Fibroblast of skin of left quadriceps (primary cell): ENCODE measurements at places on chromosomes 7 and 10.

GRCh38 chr7:135728136-135728669 lies at the start of gene SLC13A4:
SLC13A4 (minus strand) TSS chr7:135728186; CDS start chr7:135727496, 690 bp downstream.
- DNase-seq = no peak

DNA sequence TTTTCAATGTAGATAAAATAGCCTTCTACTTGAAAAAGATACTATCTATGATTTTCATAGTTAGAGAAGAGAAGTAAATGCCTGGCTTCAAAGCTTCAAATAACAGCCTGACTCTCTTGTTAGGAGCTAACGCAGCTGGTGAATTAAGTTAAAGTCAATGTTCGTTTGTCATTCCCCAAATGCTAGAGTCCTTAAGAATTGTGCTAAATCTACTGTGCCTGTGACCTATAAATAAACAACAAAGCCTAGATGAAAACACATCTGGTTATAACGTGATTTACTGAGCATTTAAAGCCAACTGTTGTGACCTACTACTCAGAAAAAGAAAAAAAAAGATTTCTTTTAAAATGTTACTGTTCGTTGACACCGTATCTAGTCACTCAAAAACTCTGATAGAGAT lies 134.7 kb downstream of the POLR1F start:
- no peak for DNase-seq

GRCh38 chr7:66642186-66642585 lies 13.5 kb downstream of the KCTD7 start:
- no peak for DNase-seq

- DNase-seq = no peak
Measured at GRCh38 chr7:34338961-34339526, 319.0 kb upstream of the NPSR1 start.

DNA sequence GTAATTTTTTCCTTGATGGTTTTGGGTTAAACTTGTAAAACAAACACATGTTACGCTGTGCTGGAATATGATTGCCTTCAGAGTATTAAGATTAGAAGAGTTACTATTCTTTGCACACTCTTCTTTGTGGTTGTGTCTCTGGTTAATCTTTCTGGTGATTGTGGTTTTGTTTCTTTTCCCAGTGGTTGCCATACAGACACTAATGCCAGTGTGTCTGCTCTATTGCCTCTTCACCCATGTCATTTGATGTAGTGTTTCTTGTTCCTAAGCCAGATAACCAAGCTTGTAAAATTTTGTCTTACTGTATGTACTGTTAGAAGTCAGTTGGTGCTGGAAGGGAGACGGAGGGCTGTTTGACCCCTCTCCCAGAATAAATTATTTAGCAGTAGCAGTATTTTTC lies 124.8 kb downstream of the PHTF2 start:
- no peak for DNase-seq

DNA sequence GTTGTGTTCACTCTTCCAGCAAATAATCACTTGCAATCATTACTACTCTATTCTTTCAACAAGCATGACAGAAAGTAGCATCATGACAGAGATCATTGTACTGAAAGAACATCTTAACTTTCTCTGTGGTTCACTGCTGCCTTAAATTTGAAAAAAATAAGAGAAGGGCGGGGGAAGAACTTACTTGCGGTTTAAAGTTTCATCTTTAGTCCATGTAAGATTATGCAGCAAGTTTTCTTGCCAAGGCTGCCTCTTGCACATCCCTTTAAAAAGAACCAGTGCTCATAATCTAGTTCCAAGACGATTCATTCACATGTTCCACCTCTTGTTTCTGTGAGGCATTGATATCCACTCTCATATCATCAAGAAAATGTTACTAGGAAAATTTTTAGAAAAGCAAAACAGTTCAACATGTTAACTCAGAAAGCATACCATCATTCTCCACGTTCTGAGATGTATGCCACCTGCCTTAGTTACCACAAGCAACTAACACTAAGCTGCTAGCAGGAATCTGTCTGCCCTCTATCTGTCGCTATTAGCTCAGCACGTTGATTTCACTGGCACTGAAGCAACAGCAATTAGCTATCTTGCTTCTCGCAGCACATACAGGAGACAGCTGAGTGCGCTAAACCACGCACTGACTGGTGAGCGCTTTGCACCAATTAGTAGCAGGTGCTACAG lies at the start of gene PCDH15:
PCDH15 (minus strand) TSS at position 491 of the 681 bp plus-strand sequence. CDS start 136,969 bp downstream, outside the sequence.
- peak; percentile 14 for DNase-seq

GRCh38 chr10:17088118-17088806 lies 41.3 kb downstream of the CUBN start:
- peak; percentile 70 for DNase-seq

DNA sequence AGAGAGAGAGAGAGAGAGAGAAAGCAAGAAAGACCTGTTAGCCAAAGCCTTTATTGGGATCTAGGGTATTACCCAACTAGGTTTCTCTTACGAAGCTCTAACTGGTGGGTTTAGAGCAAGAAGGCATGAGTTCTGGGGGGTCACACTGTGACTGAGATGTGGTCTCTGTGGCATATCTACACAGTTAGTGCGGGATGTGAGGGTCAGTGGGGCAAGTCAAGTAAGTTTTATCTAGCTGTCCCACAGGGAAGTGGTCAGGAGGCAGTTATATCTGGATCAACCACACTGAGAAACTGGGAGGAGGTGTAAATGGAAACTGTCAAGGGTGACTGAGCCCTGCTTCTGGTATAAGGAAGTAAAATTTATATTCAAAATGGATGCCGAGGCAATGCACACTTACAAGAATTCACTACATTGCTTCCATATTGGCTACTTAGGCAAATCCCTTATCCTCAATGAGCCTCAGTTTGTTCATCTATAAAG lies 331.6 kb upstream of the HPS1 start:
- no peak for DNase-seq

DNA sequence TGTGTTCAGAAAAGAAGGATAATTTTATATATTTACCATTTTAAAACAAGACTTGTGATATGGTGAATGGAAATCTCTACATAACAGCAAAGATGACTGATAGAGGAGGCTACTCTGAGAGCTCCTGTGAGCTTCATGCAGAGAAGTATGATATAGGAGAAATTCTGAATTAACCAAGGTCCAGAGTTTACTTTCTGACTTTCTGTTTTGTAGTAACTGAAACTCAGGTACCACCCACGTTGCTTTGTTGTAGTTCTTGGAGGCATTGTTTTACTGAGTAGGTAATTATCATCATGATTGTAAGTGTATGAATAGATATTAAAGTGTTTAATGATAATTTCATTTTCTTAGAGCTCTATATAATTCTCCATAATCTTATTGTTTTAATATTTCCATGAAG lies 18.0 kb upstream of the SFR1 start:
- no peak for DNase-seq

DNA sequence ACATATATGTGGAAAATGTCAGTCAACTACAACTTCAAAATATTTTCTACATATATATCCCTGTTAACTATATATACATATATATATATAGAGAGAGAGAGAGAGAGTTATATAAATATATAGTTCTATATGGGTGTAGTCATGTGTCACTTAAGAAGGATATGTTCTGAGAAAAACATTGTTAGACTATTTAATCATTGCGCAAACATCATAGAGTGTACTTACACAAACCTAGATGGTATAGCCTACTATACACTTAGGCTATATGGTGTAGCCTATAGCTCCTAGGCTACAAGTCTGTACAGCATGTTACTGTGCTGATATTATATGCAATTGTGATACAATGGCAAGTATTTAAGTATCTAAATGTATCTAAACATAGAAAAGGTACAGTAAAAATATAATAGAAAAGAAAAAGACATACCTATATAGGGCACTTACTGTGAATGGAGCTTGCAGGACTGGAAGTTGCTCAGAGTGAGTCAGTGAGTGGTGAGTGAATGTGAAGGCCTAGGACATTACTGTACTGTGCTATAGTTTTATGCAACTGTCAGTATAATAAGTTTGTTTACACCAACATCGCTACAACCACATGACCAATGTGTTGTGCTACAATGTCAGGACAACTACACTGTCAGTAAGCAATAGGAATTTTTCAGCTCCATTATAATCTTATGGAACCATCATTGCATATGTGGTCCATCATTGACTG lies 18.0 kb upstream of the FGL2 start:
- no peak for DNase-seq

DNA sequence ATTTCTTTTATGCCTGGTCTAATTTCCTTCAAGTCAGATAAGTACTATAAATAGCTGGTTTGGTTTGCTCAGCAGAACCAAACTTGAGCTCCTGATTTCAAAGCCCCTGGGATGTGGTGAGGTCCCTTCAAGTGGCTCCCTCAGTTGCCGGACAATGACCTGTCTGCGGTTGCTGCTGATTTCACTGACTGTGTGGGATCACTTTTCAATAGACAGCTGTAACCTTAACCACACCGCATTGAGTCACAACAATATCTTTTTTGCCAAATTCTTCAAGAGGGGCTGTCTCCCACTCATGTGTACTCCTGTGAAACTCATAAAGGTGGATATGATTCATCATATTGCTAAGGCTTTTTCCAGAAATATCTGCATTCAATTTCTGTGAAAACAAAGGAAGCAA lies 23.1 kb upstream of the ITGA8 start:
- DNase-seq = peak; percentile 15

- DNase-seq = no peak
Measured at GRCh38 chr7:12469568-12469967, 65.9 kb upstream of the VWDE start.

DNA sequence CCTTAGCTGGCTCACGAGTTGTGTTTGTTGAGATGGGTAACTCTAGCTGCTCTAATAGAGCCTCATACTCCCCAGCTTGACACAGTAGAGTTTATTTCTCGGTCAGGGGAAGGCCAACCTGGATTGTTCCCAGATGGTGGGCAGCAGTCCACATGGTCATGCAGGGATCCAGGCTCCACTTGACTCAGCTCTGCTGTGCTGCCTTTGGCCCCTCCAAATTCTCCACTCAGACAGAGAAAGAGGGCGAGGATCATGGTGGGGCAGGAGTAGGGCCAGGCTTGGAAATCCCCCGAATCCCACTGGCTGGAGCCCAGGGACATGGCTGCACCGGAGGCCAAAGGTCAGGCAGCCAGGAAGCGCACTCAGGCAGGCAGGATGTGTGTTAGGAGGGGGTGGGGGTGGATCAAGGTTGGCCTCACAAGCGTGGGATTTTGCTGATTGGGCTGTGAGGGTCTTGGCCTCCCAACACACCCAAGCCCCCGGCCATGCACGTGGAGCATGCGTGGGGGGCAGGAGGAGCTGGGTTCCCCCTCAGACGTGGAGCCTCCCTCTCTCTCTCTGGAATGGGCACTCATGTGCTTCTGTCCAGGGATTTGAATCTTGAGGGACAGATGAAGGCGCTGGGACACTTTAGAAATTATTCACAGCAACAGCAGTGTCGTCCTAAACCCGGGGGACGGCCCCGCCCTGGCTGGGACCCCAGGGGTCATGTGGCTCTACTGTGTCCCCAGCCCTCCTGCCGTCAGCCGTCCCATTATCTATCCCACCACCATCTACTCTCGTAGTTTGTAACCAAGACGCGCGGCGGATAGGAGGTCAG lies 44.8 kb downstream of the PDGFA start:
- DNase-seq = no peak

- no peak for DNase-seq
Measured at GRCh38 chr10:102405108-102405571, 9.6 kb downstream of the NFKB2 start.

- DNase-seq = no peak
Measured at GRCh38 chr7:1662767-1663166, 7.3 kb upstream of the ELFN1 start.

GRCh38 chr7:2823130-2823529 lies 21.0 kb downstream of the GNA12 start:
- no peak for DNase-seq

- no peak for DNase-seq
Measured at GRCh38 chr7:127755521-127755920, 103.5 kb downstream of the SND1 start.

DNA sequence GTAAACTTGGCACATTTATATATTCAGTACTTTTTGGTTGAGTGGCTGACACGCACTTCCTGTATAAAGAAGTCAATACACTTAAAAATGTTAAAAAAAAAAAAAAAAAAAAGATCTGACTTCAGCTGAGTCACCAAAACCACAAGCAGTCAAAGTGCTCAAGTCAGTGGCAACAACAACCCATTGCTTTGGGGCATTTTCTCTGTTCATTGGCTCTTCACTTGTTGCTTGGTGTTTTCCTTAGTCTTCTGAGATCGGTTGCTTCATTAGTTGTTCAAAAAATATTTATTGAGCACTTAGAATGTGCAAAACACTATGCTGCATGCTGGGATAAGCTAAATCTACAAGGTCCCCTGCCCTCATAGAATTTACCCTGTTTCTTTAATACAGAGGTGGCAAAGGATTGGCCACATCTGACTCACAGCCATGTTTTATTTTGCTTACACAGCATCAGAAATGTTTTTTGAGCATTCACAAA lies 63.7 kb downstream of the ZNRF2 start:
- DNase-seq = peak; percentile 59

GRCh38 chr10:79034271-79034876 lies 34.4 kb upstream of the ZMIZ1 start:
- no peak for DNase-seq

- no peak for DNase-seq
Measured at GRCh38 chr10:90199093-90199492, 497.7 kb downstream of the KIF20B start.

DNA sequence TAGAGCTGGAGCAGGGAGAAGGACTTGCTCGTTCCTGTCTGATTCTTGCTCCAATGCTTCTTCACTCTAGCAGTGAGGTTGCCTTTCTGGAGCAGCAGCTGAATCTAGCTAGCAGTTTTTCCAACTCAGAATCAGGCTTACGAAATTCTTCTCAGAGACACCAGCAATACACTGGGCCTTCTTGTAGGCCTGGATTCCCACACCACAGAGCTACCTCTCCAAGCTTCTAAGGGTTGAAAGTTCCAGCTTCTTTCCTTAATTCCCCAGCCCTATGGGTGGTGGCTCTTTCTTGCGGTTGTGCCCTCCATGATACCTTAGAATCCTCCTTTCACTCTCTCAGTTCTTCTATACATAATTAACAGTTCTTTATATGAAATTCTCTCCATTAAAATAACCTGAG lies 586.6 kb downstream of the INHBA start:
- no peak for DNase-seq

DNA sequence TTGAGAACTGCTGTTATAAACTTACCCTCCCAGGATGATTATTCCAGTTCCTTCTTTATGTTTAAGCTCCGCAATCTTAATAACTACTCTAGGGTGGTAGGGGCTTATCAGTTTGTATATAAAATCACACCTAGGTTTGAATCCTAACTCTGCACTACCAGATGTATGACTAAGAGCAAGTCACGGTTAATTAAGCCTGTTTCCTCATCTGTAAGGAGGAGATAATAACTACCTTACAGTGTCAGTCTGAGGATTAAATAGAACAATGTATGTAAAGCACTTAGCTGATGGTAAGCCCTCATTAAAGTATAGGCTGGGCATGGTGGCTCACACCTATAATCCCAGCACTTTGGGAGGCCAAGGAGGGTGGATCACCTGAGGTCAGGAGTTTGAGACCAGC lies 9.2 kb downstream of the DNA2 start:
- DNase-seq = no peak

- no peak for DNase-seq
Measured at GRCh38 chr7:138902161-138902560, 79.0 kb downstream of the KIAA1549 start.

- DNase-seq = no peak
Measured at GRCh38 chr10:77873536-77874380, 52.8 kb downstream of the DLG5 start.
